ENCODE measurements at places on chromosomes 3 and 15. TPM values are rescaled to one million over a fixed set of nuclear protein-coding genes. Genes with fewer than 3 reads are reported as not detected.

Gene PCNP
- 182 TPM for total RNA-seq

DNA sequence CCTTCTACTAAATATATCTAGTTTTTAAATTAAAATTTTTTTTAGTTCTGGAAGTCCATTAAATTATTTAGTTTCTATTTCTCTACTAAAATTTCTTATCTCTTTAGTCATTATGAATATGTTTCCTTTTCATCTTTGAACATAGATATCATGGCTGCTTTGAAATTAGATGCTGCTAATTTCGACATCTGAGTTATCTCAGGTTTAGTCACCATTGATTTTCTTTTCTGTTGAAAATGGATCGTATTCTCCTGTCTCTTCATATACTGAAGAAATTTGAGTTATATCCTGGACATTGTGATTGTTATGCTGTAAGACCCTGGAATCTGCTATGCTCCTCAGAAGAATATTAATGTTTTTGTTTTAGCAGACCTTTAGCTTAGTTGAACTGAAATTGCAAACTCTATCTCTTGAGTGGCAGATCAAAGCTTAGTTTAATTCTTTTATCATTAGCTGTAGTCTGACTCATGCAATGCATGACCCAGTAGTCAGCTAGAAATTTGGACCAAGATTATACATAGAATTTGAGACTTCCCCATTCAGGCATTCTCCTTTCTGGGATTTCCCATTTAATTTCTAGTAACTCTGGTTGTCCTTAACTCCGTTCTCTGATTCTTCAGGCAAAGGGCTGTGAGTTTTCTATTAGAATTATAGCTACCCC lies 439.8 kb upstream of the IL12A start:
- no peaks in the 10 kb centered on the region for H3K36me3 ChIP-seq
- no peak overlapping the region for H3K27ac ChIP-seq
- H3K4me1 ChIP-seq = no peaks in the 10 kb centered on the region
- H3K4me3 ChIP-seq = no peak overlapping the region
- DNase-seq = no peak

- no peaks in the 10 kb centered on the region for H3K4me1 ChIP-seq
- no peak overlapping the region for H3K27ac ChIP-seq
- no peaks in the 10 kb centered on the region for H3K36me3 ChIP-seq
- H3K4me3 ChIP-seq = no peak overlapping the region
These were observed 81.1 kb downstream of the IQCH start for GRCh38 chr15:67335534-67336222.

DNA sequence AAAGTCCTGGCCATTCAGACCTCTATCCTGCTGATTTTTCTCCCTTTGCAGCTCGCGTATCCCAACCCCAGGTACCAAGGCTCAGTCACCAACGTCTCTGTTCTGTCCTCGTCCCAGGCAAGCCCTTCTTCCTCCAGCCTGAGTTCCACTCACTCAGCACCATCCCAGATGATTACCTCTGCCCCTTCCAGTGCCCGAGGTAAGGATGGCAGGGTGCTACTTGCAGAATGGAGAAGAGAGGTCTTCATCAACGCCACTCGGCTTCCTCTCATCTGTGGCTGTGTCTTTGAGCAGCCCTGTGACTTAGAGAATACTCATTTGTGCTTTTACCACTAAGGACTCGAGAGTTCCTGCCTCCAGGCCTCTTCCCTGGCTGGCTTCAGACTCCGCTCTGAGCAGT lies 22.6 kb upstream of the MANF start:
- no peak for DNase-seq
- no peaks in the 10 kb centered on the region for H3K36me3 ChIP-seq
- H3K27me3 ChIP-seq = no peaks in the 10 kb centered on the region
- H3K4me3 ChIP-seq = no peak overlapping the region
- H3K4me1 ChIP-seq = no peaks in the 10 kb centered on the region

- H3K36me3 ChIP-seq = no peaks in the 10 kb centered on the region
- H3K27ac ChIP-seq = no peak overlapping the region
- no peaks in the 10 kb centered on the region for H3K27me3 ChIP-seq
- DNase-seq = peak; percentile 32
- no peak overlapping the region for H3K4me3 ChIP-seq
- no peaks in the 10 kb centered on the region for H3K4me1 ChIP-seq
These were observed 34.0 kb downstream of the RHCG start for GRCh38 chr15:89462198-89462912.

DNA sequence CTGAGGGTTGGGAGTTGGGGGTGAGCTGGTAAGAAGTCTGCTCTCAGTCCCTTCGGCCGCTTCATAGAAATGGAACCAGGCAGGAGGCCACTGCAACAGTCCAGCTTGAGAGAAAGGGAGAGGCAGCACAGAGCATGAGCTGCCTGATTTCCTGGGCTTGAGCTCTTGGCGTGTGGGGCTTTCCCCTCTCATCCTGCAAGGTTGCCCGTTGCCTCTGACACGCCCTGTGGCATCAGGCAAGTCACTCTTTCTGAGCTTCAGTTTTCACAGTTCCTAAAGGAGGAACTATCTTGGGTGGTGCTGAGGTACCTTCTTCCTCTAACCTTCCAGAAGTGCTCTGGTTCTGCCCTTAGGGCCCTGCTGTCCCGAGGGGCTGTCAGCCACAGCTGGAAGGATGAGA lies 4.9 kb downstream of the MESP2 start:
- H3K4me3 ChIP-seq = no peak overlapping the region
- no peak overlapping the region for H3K27ac ChIP-seq
- no peak for DNase-seq
- H3K27me3 ChIP-seq = 0 out of 2 replicates have a peak, but pooled peaks cover 9% of the 10 kb centered on the region

Gene SLC24A5
- total RNA-seq = not detected

Gene CEP152
- total RNA-seq = 31.8 TPM

- H3K4me3 ChIP-seq = no peak overlapping the region
- no peaks in the 10 kb centered on the region for H3K36me3 ChIP-seq
- no peak for DNase-seq
- H3K27ac ChIP-seq = no peak overlapping the region
- no peaks in the 10 kb centered on the region for H3K4me1 ChIP-seq
These were observed 421.1 kb downstream of the PDCD6IP start for GRCh38 chr3:34219556-34219955.

Gene ALPK3
- total RNA-seq = 35.9 TPM

Gene CCDC54
- total RNA-seq = not detected

Gene CLDN18
- total RNA-seq = not detected

Gene MGA
- total RNA-seq = 83.6 TPM

DNA sequence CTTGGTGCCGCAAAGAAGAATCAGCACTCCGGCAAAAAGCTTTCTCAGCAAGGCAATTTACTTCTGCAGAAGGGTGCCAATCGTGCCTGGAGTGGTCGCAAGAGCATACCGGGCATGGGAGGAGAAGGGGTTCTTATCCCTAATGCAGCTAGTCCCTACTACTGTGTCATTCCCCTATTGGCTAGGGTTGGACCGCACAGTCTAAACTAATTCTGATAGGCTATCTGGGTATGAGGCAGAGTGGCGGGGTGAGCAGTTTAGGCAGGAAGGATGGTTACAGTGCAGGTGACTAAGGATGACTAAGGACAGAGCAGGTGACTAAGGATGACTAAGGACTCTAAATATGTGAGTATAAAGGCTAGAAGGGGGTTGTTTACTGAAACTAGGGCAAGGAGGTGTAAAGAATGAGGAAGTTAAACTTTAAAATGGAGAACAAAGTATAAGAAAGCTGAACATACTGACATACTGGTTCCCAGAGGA lies 52.9 kb downstream of the PGBD4 start:
- H3K4me1 ChIP-seq = no peaks in the 10 kb centered on the region
- no peak for DNase-seq
- H3K4me3 ChIP-seq = no peak overlapping the region
- H3K27ac ChIP-seq = no peak overlapping the region
- peaks cover 39% of the 10 kb centered on the region for H3K36me3 ChIP-seq
